ENCODE measurements at places on chromosomes 16 and 17.

DNA sequence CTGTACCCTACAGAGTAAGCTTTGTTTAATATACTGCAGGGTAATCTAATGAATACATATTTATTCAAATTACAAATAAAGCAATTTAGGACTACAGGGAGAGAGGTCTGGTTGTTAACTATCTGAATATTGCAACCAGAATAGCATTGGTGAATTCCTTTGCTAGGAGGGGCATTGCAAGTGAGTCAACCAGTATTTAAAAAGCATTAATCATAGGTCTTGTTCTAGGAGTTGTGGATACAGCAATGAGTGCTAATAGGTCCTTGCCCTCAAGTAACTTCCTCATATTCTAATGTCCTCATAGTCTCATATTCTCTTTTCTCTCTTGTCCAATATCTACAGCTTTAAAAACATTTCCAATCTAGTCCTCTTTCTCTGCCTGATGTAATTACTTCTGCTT, 531.4 kb downstream of the CDH11 start:
- no peak for DNase-seq

DNA sequence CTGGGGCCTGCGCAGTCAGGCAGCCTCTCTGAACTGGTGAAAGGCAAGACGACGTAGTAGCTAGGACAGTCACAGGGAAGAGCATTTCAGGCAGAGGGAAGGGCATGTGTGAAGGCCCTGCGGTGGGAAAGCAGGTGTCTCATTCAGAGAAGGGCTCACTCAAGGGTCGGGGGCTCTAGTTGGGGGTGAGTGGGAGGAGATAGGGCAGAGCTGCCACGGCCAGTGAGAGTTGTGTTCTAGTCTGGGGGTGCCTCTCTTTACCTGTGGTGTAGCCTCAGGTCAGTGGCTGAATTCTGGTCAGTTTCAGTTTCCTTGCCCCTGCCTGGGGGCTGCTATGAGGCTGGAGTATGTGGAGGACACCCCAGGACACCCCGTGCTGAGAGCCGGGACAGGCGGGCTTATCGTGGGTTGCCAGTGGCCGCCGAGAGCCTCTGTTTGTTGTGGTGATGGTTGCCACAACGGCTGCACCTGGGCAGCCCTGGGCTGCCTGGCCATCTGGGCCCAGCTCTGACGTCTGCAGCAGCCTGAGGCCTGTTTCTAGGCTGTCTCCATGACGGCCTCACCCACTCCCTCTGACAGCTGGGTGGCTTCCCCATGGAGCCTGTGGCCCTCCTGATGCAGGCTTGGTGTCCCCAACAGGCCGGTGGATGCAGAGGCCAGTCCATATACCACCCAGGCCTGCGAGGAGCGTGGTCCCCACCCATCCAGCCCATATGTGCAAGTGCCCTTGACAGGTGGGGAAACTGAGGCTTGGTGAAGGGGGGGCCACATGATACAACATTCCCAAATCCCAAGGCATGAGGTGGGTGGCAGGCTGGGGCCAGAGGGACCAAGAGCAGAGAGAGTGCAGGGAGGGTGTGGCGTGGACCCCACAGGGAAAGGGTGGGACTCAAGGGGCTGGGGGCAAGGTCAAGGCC, 10.8 kb downstream of the MAP2K3 start:
- DNase-seq: no peak

- no peak for DNase-seq
These were observed 16.8 kb downstream of the ST6GALNAC2 start for GRCh38 chr17:76568811-76569221.

GRCh38 chr17:65072660-65073071, 16.1 kb upstream of the GNA13 start:
- DNase-seq: no peak

DNA sequence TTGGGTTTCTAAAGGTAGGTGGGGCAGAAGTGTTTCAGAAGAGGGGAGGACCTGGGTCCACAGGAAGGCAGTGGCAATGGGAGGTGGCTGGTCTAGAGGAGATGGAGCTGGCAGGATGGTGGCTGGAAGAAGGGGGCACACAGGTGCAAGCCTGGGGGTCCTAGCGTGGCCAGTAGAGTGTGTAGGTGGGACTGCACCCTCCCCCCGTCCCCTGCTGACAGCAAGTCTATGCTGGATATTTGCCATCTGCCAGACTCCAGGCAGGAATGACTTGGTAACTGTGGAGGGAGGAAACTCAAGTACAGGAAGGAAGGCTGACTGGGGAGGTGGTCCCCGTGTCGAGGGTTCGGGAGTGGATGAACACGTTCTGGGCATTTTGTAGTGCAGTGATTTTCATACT, 8.6 kb downstream of the MED9 start:
- DNase-seq: no peak

- no peak for DNase-seq
These were observed 14.7 kb upstream of the STH start for GRCh38 chr17:45984368-45984767.

- no peak for DNase-seq
These were observed 21.5 kb downstream of the HSD17B2 start for GRCh38 chr16:82056550-82056896.

GRCh38 chr17:72373910-72374741, 253.3 kb downstream of the SOX9 start:
- no peak for DNase-seq

- no peak for DNase-seq
These were observed 29.5 kb upstream of the SDR42E2 start for GRCh38 chr16:22132801-22133200.

- no peak for DNase-seq
These were observed 32.7 kb downstream of the TNFRSF13B start for GRCh38 chr17:16939208-16939576.

GRCh38 chr17:44557651-44558285, 484 bp downstream of the FZD2 start:
- no peak for DNase-seq

DNA sequence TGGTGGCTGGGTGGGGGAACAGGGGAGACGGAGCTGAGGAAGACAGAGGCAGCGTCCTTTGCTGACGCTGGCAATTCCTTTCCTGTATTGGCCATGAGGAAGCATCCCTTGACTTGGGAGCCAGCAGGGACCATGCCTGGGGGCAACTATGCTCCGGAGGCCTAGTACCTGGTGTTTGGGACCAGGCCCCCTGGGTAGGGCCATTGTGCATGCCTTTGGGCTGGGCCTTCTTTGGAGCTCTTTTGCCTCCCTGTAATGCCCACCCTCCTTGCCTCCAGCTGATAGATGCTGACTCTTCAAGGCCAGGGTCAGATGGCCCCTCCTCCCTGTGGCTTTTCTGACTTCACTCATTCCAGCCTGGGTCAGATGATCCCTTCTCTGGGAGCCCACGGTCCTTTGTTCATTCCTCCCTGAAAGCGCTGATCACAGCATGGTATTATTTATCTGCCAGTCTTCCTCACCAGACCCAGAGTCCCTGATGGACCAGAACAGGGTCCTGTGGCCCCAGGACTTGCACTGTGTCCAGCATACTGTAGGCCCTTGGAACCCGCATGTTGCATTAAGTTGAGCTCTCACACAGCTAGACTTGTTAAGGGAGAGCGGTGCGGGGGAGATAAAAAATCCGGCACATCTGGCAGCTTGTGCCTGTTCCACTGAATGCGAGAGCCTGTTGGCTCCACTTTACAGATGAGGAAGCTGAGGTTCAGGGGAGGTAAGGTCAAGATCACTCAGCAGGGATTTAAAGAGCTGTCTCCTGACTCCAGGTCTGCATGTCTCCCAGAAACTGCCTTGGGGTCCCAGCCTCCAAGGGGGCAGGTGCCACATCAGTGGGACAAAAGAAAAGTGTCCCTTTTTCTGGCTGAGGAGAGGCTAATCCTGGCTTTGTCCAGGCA, 2.9 kb downstream of the STARD3 start:
- DNase-seq: no peak

DNA sequence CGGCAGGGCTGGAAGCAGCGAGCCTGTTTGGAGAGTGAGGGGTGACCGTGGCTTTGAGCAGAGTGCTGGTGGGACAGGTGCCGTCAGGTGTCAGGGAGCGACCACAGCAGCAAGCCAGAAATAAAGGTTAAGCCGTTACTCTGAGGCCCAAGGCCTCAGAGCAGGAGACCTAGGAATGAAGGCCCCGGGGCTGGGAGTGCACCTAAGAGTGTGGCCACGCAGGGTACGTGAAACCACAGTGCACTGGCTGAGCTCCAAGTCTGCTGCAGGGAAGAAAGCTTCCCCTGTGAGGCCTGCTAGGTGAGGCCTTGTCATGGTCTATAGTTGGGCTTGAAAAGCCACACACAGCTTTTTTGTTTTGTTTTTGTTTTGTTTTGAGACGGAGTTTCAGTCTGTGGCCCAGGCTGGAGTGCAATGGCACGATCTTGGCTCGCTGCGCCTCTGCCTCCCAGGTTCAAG, 8.7 kb downstream of the CLUAP1 start:
- DNase-seq: no peak

- DNase-seq: no peak
These were observed 404.9 kb upstream of the EEF2KMT start for GRCh38 chr16:5502467-5502869.

GRCh38 chr16:19073863-19074262, 6.4 kb downstream of the COQ7 start:
- DNase-seq: no peak

DNA sequence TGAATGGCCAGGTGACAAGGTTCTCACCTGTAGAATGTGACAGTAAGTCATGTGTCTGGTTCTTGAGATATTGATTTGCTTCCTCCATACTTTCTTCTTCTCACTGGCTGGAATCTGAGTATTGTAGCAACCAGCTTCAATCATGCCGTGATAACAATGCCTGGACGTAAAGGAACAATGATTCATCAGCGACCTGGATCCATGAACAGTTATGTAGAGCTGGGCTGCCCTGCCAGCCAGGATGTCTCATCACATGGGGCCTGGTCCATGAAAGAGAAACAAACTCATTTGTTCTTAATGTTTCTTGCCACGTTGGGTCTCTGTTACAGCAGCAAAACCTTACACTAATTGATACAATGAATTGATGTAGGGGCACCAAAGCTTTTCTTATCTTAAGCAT, 627.2 kb downstream of the TOX3 start:
- no peak for DNase-seq

- DNase-seq: peak; percentile 15
These were observed 385 bp downstream of the CFAP119 start for GRCh38 chr16:30761427-30761927.
